ENCODE measurements at places on chromosomes 6 and 20.

- no peak for DNase-seq
These were observed 157.3 kb downstream of the BTBD9 start for GRCh38 chr6:38482466-38482865.

GRCh38 chr6:39754514-39755115, 29.4 kb upstream of the KIF6 start:
- DNase-seq, result no peak

DNA sequence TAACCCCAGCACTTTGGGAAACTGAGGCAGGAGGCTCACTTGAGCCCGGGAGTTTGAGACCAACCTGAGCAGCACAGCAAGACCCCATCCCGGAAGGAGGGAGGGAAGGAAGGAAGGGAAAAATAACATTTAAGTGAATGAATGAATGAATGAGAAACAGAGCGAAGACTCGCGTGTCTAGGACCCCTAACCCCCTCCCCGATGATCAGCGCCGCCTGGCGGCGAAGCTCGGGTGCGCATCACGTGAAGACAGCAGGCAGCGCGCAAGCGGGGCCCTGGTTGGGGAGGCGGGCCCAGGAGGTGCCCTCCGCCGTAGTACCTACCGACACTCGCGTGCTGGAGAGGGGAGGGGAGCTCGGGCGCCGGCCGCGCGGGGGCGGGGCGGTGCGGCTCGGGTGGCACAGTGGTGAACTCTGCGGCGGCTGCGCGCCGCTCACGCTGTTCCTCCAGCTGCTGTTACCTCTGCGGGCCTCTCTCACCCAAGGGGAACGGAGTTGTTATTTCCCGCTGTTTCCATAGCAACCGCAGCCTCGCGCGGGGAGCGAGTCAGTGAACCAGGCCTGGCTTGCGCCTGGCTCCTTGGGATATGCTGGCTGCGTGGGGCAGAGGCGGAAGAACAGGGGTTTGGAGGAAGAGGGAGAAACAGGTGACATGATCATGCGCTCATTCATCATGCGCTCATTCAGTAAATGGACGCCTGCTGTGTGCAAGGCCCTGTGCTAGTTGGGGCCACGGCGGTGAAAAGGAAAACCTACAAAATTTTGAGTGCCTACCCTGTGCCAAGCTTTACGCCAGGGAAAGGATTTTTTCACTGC, 2.0 kb upstream of the DCDC2 start:
- peak; percentile 96 for DNase-seq

DNA sequence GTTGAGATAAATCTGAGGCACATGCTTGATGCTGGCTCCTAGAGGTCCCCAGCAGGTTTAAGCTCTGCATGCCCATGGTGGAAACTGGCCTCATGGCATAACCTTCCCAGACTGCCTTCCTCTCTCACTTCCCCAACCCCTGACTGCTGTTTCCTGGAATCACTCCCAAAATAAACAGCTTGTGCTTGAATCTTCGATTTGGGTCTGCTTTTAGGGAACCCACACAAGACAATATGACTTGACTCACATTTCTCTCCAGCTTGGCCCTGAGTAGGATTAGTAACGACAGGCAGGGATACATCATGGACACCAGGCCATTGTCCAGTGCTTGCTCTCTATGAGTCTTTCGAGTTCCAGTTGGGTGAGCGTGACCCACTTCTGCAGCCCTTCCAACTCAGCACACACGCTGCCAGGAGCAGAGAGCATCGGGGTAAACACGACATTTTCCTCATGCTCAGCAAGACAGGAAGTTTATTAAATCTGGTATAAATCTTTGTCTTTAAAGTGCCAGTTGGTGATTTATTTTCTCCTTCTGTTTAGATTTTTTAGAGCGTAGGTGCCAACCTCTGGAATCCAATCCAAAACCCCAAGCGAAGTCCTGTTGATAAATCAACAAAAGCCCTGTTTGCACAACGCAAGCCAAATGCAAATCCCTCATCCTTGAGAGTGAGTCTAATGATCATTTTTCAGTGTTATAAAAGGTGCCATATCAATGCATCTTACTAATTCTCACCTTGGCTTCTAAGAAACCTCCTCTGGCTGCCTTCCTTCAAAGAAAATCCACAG, 135.0 kb downstream of the FOXA2 start:
- DNase-seq, result no peak

GRCh38 chr6:33201147-33201545, 479 bp downstream of the SLC39A7 start:
- no peak for DNase-seq

DNA sequence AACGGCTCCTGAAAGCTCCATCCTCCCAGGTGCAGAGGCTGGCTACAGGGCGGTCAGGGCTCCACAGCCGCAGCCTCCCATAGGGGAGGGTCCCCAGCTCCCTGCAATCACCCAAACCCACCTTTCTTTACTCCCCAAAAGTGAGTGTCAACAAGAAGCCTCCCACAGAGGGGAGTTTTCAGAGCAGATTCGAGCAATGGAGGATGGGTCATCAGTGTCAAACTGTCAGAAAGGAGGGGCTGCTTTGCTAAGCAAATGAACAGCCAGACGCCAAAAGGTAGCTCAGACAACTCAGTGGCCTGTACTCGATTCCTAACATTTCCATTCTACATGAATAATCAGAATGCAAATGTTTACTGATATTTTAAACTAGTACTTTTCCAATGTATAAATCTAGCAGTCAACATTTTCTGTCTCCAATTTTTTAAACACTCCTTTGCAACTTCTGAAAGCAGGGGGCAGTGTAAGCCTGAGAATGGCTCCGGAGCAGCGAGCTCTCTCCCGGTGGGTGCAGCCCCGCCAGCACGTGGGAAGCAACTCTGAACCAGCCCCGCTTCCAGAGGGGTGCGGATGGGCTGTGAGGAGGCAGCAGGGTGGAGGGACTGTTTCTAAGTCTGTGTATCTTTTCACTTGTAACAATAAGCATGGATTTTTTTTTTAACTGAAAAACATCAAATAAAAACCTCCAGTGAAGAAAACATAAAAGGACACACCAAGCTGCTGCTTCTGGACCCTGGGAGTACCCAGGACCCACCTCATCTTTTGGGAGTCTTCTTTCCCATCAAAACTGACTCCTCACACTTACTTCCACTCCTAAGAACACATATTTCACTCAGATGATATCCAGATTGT, 54.9 kb downstream of the TAF4 start:
- peak; percentile 27 for DNase-seq

DNA sequence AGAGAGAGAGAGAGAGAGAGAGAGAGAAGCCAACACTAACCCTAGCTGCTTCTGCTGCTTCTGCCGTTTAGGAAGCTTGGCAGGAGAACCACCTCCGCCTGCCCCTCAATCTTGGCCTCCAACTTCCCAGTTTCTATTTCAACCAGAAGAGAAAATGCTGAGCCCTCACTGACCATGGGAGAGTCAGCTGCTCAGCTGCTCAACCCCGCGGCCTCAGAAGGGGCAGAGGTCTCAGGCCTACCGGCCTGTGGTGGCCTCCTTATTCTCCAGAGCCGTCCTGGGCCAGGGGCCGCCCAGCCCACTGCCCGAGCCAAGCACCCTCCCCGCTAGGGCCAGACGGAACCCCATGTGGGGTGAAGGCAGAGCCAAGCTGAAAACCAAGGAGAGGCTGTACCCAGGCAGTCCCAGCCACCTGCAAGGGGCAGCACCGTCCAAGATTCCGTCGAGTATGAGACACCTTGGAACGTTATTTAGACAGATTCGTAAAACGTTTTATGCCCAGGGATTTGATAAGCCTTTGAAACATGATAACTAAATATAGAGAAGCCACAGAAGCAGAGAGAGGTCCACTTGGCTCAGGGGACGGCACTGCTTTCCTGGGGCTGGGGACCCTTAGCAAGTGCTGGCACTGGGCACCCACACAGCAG, 116.6 kb downstream of the DLL1 start:
- no peak for DNase-seq

GRCh38 chr20:23162887-23163286, 76.8 kb upstream of the CD93 start:
- DNase-seq, result no peak

DNA sequence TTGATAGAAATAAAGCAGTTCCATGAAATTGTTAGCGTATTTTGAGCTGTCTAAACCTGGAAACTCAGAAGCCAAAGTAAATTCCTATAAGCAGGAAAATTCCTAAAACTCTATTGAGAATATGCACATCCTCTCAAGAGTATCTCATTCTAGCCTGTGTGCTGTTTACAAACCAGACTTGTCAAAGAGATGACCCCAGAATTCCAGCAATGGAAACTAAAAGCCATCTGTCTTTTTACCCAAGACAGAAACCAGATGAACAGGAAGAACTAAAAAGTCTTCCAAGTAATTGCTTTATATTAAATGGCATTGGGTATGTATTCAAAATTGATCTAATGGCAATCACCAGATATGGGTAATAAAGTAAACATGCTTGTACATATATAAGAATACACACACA, 92.6 kb downstream of the COL19A1 start:
- DNase-seq, result no peak

- DNase-seq, result no peak
These were observed 112.2 kb downstream of the INSM1 start for GRCh38 chr20:20480126-20480525.

DNA sequence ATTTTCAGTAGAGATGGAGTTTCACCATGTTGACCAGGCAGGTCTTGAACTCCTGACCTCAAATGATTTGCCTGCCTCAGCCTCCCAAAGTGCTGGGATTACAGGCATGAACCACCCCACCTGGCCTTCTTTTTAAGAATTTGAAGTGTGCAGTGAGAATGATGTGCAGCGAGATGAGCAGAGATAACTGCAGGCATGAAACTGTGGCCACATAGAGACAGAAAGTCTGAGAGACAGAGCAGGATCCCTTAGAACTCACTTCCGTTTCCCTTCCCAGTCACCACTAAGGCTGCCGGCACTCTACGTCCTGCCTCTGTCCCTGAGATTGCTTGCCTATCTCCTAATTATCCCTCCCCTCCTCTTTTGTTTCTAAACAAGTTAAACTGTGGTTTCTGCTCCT, 27.2 kb downstream of the IL22RA2 start:
- no peak for DNase-seq

DNA sequence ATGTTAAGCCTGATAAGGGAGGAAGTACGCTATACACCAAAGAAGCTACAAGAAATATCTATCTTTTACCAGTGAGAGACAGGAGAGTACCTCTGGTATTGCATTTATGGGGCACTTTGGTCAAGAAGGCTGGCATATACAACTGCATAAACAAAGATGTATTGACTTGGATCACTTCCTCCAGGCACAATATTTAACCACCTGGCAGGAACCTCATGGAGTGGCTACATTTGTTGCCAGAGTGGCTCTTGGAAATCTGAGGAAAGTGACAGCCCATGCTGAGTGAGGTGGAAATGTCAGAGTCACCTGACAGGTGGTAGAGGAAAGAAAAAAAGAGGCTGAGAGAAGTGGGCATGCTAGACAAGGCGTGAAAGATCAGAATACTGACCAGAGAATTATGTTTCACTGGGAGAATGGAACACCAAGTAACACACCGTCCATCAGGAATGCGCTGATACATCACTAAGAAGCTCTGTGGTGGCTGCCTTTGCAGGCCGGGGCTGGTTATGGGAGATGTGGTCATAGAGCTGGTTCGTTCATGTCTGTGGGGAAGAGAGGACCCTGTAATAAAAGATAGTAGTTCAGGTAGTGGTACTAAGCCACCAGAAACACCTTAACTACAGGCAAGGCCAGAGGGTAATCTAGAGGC, 61.4 kb upstream of the UFL1 start:
- no peak for DNase-seq

DNA sequence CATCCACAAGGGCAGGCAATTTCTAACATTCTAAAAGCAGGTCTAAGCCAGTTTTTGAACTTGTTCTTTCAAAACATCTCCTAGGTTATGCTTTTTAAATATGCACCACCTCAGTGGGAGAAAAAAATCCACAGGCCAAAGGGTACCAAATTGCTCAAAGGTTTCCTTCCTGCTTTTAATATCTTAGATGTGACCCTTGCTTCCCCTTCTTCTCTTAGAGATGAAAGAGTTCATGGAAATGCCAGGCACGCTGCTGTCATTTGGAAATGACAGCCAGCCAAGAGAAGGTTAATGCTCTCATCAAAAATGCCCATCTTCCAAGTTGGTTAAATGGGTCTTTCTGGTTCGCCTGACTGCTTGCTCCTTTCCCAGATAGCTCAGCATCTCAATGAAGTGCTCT, 497.1 kb downstream of the CD83 start:
- no peak for DNase-seq

DNA sequence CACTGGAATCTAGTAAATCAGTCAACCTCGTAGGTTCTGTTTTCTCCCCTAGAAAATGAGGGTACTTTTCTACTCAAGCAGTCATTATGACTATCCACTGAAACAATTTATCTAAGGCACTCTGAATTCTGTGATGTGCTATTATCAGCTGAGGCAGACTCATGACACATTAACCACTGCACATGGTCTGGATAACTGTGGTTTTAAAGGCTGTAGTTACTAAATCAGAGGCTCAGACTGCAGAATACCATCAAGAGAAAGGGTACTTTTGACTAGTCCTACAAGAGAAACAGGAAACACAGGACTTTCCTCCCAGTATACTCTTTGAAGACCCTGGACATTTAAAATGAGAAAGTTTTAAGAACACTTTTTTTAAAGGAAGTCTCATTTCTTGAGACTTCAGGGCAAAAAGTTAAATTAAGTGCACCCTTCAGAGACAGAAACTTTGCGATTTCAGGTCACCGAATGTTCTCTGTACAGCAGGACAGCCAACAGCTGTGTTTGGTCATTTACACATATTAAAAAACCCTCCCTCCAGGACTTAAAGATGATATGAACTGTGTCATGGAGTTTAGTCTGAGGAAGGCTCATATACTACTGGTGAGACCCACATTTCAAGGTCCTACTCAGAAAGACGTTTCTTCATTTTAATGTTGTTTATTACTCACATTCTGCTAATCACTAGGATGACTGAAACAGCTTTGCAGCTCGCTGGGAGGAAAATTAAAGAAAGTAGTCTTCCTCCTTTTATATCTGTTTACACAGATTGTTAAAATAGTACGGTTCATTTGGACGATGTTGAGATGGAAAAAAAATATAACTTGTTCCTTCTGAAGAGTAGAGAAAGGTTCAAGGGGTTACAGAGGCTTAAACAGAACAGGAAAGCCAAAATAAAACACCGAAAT, 19.9 kb downstream of the ATXN1 start:
- DNase-seq, result no peak

- DNase-seq, result no peak
These were observed 302.8 kb upstream of the FOXQ1 start for GRCh38 chr6:1009103-1009502.

DNA sequence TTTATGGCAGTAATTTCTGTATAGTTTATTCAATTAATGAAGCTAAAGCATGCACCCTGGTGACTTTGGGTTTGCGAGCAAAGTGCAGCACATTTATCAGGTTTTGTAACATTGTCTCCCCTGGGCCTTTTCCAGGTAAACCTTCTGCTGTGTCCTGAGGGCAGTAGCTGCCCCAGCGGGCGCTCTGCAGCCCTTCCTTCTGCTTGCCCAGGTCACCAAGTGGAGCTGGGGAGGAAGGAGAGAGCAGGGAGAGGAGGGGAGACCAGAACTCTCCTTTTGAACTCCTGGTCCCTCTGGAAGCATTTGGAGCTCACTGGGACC, 145.6 kb downstream of the DLL1 start:
- DNase-seq, result no peak

DNA sequence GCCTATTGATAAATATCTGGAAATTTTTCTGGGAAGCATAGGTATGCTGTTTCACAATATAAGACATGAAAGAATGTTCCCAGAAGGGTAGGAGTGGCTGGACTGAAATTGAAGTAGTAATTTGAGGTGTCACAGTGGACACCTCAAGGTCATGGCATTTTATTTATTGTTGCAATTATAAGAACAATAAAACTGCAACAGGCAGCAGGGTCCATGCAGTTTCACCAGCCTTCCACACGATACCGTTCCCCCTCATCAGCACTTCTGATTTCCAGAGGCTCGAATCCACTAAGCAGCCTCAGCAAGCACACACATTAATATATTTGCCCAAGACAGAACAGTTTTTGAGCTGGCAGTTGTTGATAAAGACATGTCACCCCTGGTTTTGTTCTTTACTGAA, 1037.4 kb downstream of the KIF16B start:
- no peak for DNase-seq
